ENCODE measurements at places on chromosomes 3 and 15.

DNA sequence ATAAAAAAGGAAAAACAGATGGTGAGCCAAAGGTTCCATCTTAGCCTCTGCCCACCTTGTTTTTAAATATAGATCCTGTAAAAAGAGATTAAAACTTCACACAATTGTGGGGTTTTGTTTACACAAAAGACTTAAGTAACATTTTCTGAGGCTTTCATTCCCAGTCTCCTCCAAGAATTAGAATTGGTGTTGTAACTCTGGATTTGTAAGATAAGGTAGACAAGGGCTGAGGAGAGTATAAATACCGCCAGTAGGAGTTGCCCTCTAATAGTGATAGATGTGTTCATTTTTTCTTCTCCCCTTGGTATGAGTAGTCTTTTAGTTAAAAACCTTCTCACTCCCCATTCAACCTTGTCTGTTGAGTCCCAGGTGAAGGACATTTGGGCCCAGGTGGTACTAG is 8.5 kb downstream of the MINDY2 start:
- DNase-seq, result no peak

DNA sequence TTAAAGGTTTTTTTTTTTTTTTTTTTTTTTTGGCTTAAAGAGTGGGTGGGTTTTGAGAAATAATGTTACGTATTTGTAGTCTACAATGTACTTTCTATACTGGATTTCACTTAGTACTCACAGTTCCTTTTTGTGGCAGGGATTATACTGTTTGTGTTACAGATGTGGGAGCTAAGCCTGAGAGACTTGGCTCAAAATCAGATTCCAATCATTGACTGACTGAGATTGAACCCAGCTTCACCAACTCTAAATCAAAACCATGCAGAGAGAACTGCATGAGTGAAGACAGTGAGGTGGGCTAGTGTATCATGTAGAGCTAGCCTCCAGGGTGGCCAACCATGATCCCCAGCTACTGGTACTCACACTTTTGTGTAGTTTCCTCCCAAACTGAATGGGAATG is 68.0 kb downstream of the TMEM108 start:
- DNase-seq, result no peak

GRCh38 chr15:39100106-39100660 is 480.7 kb upstream of the THBS1 start:
- DNase-seq, result no peak

DNA sequence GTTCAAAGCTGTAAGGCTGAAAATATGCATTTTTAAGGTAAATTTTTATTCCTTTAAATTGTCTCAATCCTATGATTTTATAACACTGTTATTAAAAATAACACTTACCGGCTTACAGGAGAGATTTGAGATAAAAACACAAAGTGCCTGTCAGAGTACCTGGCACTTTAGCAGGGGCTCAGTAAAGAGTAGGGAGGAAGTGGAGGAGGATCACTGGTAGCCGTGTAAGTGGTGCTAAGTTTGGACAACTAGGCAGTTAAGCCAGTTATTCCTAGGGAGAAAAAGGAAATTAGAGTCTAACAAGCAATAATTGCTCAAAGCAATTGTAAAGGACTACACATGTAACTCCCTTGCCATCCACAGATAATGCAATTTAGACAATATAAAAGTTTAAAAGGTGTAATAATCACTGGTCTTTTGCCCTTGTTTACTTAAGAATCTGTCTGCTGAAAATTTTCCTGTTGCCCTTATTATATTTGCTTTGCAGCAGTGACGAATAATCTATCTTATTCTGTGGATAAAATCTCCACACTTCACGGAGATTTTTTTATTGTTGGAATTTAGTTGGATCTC is 204.8 kb downstream of the CDIN1 start:
- DNase-seq, result no peak

DNA sequence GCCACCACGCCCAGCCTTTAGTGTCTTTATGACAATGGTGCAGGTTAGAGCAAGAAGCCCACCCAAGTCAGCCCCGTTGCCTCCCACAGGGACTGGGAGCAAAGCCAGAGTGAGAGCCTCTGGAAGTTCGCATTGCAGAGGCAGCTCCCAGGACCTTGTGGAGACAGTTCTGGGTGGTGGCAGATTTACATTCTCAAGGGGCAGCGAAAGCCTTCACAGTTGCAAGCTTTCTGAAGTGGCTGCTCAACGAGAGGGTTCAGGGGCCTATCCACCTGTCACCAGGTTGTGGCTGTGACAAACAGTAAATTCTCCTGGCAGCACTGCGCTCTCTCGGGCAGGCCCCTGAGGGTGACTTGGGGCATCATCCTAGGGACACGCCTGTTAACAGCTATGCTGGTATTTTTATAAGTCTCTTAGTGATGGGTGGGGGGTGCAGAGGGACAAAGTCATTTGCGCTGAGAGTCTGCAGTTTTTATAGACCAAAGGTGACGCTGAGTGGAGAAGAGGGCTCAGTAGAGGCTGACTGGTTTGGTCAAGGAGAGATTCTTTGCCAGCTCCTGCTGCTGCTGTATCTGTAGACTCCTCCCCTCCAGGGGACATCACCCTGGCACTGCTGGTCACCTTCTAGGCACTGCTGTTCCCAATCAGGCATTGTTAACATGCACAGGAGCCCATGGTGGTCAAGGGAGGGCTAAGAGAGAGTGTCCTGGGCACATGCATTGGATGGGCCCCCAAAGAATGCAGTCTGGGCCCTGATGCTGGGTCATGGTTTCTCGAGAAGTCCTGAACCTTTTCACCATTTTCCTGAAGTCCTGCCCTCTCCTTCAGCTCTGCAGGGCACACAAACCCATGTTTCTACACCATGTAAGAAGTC is 57.5 kb upstream of the KLF13 start:
- DNase-seq, result no peak

DNA sequence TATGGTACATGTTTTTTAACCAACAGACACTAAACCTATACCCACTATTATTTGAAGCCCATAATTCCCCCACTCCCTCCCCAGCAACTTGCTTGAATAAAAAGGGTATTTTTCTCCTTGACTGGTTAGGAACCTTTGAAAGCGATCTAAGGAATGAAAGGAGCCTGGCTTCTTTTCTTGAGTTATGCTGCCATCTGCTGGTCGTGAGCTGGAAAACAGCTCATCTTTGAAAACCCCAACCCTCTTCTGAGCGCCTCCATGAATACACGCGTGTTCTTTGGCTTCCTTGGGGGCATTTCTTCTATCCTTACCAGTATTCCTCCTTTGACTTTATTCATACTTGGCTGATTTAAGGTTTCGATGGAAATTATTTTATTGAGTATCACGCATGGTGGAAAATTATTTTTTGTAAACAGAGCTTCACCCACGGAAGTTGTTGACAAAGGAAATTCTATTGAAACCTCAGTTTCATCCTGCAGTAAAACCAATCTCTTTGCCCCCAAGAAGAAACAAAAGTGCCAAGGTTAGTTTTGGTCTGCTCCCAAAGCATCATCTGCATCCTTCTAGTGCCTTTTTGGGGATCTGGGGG is 171.6 kb downstream of the SV2B start:
- DNase-seq, result peak; percentile 17

DNA sequence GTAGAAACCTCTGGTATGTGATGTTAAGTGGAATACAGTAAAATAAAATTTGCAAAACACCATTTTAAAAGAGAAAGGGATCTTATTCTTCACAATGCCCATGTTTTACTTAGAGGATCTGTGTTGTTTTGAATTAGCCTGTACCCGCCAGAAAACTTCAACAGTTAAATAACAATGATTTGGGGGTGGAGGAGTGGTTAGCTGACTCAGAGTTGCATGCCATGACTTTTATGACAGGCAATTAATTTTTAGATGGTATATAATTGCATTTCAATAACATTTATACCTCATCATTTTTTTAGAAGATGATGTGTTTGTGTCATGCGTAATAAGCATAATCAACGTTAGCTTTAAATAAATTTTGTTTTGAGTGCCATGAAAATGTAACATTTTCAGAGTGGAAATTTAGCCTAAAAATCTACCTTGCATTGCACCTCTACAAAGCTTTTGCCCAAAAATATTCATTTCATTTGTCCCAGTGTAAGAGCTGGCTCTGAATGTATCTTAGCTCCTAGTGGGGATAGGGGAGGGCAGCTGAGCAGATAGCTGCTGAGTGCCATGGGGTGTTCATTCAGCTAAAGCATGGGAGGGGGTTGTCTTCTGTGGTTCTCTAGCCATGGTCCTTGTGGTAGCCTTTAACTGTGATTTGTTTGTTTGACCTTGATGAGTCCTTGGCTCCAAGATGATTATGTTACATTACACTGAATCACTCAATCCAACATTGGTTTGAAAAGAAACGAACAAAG is 379.8 kb downstream of the LPP start:
- no peak for DNase-seq

GRCh38 chr3:190528706-190529105 is 14.8 kb downstream of the IL1RAP start:
- DNase-seq, result no peak

DNA sequence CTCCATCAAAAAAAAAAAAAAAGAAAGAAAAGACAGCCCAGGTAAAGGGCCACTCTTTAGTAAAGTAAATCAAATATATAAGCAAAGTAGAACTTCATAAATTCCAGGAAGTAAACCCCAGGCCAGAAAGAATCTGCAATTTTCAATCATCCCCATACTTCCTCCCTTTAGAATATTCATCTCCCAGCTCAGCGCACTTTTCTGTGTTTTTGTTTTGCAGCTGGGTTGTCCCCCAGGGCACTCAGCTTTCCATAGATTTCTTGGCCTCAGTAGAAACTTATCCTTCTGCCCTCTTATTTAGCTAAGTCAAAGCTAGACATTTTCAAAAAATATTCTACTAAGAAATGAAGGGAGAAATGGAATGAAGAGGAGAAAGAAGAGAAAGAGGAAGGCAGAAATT is 24.0 kb upstream of the SPRED1 start:
- DNase-seq, result no peak

GRCh38 chr15:96306321-96306720 is 24.2 kb upstream of the NR2F2 start:
- DNase-seq, result no peak

DNA sequence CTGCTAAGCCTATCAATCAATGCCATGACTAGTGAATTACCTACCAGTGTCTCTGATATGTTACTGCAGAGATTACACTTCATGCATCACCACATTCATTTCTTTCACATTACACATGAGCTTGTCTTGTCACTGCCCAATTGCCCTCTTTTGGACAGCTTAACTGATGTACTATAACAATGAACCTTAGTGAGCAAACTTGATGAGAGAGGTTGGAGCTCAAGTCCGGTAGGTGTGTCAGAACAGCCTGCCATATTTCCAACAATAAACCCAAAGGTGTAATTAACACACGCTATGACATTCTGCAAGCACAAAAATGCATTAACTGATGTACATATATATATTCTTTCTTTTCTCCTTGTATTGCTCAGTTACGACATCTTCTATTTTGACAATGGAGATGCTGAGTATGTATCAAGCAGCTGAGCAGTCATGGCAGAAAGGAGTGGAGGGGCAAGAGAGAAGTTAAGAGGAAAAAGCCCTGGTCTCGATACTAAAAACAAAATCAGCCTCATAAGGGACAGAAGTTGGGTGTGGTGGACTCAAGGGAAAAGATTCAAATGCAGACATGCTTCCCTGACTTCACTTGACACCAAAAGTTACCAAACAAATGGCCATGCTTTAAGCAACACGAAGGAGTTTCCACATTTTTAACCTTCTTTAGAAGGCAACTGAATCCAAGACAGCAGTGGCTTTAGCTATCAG is 538.2 kb downstream of the FOXP1 start:
- no peak for DNase-seq

DNA sequence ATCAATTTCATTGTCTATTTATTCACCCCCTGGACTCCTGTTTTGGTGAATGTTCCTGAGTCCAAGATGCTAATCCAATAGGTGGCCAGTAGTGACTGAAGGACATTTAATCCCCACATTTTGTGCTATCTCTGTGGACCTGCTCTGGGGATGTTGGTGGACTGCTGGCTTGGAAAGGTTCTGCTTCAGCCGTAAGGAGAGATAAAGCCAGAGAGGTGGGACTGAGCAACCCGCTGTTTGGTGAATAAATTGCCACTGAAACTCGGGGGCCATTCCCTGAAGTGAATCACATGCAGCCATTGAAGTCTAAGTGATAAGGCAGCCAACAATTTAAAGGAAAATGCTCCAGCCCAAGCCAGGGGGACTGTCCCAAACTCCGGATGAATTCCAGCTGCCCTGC is 1.6 kb upstream of the ABHD6 start:
- no peak for DNase-seq

DNA sequence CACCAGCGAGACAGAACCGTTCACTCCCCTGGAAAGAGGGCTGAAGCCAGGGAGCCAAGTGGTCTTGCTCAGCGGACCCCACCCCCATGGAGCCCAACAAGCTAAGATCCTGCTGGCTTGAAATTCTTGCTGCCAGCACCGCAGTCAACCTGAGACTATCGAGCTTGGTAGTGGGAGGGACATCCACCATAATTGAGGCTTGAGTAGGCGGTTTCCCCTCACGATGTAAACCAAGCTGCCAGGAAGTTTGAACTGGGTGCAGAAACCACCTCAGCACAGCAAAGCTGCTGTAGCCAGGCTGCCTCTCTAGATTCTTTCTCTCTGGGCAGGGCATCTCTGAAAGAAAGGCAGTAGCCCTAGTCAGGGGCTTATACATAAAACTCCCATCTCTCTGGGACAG is 151.0 kb downstream of the MBNL1 start:
- no peak for DNase-seq

DNA sequence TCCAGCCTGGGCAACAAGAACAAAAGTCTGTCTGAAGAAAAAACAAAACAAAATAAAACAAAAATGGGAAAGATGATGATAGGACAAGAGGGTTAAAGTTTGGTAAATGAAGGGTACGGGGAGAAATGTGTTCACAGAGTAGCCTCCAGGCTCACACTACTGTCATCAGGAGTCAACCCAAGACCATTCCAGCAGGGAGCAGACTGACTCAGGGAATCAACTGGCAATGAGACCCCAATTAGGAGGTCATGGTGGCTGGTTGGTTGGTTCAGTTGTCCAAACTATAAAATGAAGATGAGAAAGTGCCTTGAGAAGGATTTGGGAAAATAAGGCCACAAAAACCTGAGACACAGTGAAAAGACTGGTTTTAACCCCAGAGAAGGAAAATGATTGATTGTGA is 51.8 kb downstream of the KLHL6 start:
- no peak for DNase-seq

DNA sequence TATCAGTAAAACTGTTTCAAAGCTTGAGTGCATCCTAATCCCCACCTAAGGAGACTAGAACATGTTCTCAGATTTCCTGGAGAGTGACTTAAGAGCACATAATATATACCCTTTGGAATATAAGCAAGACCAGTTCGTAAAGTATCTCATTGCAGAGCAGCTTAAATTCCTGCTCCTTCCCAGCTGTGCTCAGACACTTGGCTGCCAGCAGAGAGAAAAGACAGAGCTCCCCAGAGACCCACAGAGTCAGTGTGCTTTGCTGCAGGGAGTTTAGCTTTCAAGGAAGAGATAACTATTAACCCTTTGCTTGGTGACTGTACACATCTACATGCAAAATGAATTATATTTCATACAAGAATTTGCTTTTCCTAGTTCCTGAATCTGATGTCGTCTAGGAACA is 338.1 kb upstream of the ARHGEF26 start:
- DNase-seq, result no peak

- no peak for DNase-seq
Observed at GRCh38 chr15:63598473-63599400, 1.6 kb downstream of the FBXL22 start.

- no peak for DNase-seq
Observed at GRCh38 chr3:118987477-118987876, 47.2 kb downstream of the IGSF11 start.

- DNase-seq, result no peak
Observed at GRCh38 chr3:124920718-124921117, 13.8 kb downstream of the MUC13 start.

- no peak for DNase-seq
Observed at GRCh38 chr15:100780208-100780800, 99.3 kb upstream of the ALDH1A3 start.

GRCh38 chr3:57809609-57809968 is 53.5 kb downstream of the SLMAP start:
- DNase-seq, result no peak
